ENCODE measurements at places on chromosomes 1 and 21.

DNA sequence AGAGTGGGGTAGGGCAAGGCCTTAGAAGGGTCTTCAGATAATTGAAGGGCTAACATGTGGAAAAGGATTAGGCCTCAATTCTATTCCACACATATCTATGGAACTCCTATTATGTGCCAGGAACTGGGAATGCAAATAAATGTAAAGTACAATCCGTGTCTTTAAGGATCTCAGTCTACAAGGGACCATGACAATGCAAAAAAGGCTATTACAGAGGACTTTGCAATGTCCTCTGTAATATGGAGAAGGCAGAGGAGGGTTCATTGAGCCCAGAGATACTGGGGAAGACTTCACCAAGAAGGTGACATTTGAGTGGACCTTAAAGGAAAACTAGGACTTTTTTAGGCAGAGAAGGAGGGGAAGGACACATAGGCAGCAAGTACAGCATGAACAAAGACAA, 4.5 kb upstream of the SCMH1 start:
- no peak for DNase-seq

- DNase-seq: no peak
These were observed 700.1 kb downstream of the KCNT2 start for GRCh38 chr1:195908121-195908520.

- no peak for DNase-seq
These were observed 48.1 kb downstream of the AHDC1 start for GRCh38 chr1:27555700-27556424.

- no peak for DNase-seq
These were observed 47.4 kb downstream of the MAP3K7CL start for GRCh38 chr21:29177800-29178199.

GRCh38 chr1:29471487-29472313, 235.4 kb downstream of the PTPRU start:
- DNase-seq: no peak

DNA sequence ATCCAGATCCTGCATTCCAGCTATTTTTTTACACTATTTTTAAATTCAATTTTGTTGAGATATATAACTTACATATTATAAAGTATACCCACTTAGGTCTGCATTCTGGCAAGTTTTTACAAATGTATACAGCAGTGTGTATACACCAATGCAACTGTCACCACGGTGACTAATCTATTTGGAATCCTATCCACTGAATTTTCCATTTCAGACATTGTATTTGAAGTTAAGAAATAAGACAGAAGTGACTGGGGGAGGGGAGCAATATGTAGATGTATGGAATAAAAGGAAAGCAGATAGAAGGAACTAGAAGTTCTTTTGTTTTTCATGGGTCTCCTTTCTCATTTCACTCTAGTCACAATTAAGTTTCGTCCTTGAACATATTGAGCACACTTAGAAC, 431.5 kb upstream of the CHRM3 start:
- no peak for DNase-seq

- peak; percentile 47 for DNase-seq
These were observed 134.0 kb upstream of the BARHL2 start for GRCh38 chr1:90850898-90851710.

GRCh38 chr1:87937831-87938395, 609.2 kb downstream of the LMO4 start:
- DNase-seq: no peak

GRCh38 chr1:202967684-202968281, 726 bp upstream of the CYB5R1 start:
- DNase-seq: no peak

DNA sequence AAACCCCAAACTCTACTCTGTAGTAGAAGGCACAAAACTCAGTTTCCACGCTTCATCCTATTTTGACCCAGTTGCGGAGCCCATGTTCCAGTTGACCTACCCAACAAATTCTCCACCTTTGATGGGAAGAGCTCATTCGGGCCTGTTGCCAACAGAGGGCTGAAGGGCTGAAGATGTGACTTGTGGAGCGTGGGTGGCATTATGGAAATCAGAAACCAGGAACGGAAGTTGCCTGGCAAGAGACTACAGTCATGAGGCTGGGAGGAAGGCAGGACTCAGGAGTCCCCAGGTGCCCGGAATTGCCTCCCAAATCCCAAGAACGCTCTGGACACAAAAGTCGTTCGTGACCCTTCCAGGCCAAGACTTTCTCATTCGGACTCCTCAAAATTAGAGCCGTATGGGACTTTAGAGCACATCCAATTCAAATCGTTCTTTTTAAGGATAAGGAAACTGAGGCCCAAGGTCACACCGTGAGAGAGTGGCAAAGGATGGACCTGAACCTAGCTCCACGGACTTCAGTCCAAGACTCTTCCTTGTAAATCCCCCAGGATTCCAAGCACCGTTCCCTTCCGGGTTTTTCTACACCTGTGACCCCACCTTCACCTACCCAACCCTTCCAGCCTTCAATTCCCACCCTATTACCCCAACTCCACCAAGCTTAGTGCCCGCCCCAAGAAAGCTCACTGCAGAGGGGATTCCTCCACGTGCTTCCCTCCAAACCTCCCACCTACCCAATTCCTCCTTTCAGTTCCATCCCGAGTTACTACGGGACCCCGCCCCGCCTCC, 739 bp downstream of the SMG5 start:
- no peak for DNase-seq

GRCh38 chr1:62426237-62426636, 10.6 kb upstream of the USP1 start:
- no peak for DNase-seq

GRCh38 chr1:178385662-178386061, 111.1 kb downstream of the CLEC20A start:
- DNase-seq: no peak

Measured in effector CD8-positive, alpha-beta T cell (primary cell).